Suprapubic skin (tissue), 4 donors: ENCODE measurements at places on chromosomes 1 and 21.

DNA sequence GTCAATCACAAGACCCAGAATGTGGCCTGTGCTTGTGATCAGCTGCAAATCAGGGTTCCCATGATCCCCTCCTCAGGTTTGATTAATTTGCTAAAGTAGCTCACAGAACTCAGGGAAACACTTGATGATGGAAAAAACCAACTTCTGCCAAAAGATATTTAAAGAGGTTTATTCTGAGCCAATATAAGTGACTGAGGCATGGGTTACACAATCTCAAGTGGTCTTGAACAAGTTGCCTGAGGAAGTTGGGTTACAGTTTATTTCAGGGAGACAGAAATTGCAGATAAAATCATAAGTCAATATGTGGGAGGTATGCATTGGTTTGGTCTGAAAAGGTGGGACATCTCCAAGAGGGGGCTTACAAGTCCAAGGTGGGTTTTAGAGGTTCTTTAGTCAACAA is 243.1 kb downstream of the S1PR1 start:
- no peak for DNase-seq

DNA sequence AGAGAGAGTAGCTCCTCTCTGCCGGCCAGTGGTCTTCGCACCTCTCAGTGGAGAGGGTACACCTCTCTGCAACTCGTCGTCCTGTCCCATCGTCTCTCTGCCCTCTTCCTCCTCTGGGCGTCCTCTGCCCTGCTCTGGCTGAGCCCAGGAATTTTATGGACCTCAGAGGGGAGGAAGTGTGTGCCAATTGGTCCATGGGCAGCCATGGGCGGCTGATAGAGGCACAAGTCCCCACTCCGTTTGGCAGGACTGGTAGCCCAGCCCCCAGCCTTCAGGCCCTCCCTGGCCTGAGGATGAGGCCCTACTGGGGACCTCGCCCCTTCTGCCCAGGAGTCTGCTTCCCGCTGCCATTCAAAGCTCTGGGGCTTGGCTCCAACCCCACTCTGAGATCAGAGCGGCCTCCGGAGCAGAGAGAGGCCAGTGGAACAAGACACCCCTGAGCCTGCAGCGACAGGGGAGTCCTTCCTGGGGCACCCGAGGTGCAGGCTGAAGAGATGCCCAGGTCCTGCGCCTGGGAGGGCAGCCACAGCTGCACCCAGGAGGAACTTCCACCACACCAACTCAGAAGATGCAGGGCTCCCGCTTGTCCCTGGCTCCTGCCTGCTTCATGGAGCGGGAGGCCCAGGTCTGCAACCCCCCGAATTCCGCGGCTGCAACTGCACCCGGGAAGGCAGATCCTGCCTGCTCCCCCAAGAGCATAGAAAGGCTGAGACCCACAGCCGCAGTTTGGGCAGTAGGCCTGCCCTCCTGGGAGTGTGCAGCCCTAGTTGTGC is 659.9 kb downstream of the KCNT2 start:
- no peak for DNase-seq

DNA sequence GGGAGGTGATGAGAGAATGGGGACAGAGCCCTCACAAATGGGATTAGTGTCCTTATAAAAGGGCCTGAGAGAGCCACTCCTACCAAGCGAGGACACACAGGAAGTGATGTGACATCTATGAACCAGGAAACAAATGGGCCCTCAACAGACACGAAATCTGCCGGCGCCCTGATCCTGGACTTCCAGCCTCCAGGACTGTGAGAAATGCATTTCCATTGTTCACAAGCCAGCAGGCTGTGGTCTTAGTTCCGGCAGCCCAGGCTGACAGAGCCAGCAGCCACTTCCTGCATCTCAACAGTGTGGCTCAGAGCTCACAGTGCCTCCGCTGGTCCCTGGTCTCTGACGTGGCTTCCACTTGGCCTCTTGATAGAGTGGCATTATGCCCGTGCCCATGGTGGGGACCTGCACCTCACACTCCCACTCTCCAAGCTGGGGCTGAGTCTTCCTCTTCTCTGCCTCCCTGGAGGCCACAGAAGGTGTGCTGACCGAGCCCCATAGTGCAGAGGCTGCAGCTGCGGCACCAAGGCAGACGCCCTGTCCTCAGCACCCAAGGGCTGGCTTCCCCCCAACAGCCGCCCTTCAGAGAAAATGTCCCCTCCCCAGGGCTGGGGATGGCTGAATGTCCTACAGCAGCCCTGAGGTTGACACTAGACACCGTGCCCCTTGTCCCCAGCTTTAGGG is 44.9 kb downstream of the ACOT7 start:
- DNase-seq, result no peak

DNA sequence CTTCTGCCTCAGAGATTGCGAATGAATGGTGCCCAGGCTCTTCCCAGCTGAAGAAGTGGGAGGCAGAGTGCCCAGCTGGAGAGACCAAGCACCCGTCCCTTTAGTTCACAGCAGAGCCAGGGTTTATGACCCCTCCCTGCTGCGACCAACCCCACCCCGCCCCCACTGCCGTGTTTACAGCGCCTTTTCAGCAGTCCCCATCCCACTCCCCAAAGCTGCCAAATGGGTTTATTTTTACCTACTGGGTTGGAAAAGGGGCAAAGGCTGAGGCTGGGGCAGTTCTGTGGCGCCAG is 23.6 kb downstream of the DYRK3 start:
- no peak for DNase-seq

DNA sequence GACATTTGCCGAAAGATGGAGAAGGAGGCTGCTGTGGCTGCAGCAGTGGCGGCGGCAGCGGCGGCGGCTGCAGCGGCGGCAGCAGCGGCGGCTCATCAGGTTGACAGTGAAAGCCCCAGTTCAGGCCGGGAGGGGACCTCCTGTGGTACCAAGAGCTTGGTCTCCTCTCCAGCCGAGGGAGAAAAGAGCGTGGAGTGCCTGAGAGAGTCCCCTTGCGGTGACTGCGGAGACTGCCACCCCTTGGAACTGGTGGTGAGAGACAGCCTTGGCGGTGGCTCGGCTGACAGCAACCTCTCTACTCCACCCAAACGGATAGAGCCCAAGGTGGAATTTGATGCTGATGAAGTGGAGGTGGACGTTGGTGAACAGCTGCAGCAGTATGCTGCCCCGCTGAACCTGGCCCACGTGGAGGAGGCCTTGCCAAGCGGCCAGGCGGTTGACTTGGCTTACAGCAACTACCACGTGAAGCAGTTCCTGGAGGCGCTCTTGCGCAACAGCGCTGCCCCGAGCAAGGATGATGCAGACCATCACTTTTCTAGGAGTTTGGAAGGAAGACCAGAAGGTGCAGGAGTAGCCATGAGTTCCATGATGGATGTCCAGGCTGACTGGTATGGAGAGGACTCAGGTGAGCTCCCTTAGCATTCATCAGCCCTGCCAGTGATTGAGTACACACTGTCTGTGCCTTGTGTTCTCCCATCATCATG is 6.3 kb downstream of the ZBTB8B start:
- no peak for DNase-seq

DNA sequence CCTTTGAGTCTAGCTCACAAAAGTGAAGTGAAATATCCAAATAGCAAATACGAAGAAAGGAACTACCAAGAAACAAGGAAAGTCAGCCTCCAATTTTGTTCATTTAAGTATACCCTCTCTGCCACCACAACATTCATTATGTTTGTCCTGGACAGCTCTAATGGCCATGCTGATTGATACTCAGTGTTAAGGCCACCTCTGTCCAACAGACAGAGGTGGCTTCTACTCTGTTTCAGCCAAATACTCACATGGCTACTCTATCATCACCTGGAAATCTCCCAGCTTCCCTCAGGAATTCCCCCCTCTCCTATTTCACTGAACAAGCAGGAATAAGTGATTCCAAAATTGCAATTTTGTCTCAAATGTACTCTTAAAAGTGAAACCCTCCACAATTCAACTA is 10.7 kb downstream of the APP start:
- DNase-seq, result no peak

- peak; percentile 89 for DNase-seq
Observed at GRCh38 chr1:2548068-2548589, 8.0 kb upstream of the TNFRSF14 start.

DNA sequence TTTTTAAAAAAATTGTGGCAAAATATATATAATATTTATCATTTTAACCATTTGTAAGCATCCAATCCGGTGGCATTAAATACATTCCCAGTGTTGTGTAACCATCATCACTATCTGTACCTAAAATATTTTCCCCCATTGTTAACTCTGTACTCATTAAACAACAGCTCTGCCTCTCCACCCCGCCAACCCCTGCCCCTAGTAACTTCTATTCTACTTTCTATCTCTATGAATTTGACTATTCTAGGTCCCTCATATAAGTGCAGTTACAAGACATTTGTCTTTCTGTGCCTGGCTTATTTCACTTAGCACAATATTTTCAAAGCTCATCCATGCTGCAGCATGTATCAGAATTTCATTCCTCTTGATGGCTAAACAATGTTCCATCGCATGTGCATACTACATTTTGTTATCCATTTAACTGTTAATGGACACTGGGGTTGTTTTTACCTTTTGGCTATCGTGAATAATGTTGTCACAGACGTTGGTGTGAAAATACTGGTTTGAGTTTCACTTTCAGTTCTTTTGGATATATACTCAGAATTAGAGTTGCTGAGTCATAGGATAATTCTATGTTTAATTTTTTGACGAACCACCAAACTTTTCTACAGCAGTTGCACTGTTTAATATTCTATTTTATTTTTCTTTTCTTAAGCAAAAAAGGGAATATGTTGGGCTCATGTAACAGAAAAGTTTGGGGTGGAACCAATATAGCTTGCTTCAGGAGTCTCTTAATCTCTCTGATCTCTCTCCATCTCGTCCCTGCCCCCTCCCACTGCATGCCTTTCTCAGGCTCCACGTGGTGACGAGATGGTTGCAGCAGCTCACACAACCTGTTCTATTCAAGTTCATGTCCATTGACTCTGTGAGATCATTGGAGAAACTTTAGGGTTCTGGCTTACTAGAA is 25.2 kb upstream of the RCAN1 start:
- DNase-seq, result no peak

DNA sequence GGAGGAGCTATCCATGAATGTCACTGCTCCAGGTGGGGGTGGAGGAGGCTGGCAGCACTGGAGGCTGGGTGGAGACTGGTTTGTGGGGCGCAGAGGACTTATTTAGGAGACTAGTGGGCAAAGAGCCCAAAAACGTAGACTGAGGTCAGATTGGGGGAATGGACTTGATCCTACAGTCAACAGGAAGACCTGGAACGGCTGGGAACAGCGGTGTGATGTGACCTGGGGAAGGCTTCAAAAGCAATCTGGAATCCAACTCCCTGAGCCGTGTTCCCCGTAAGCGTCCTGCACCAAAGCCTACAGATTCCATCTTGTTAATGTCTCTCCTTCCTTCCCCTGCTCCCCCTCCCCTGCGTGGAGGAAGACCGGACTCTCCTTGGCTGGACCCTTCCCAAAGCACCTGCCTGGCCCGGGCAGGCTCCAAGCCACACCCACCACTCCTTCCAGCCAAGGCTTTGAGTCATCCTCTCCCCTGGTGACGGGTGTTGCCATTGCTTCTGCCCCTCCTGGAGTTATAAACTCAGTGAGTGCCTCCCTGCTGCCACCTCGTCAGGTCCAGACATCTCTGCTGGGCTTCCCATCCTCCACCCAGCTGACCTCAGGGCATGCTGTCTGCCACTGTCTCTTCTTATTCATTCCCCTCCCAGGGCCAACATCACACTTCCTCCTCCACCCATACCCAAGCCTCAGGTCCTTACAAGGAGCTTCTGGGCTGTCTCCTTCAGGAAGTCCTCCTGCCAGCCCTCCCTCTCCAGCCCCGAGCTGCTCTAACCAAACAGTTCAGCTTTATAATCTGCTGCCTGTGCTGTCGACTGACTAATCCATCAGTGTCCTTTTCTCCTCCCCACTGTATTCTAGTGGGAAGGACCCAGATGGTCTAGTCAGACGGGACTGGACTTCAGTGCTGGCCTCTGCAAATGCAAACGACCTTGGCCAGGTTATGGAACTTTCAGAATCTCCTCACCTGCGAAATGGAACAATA is 1.6 kb upstream of the CLSTN1 start:
- no peak for DNase-seq

- no peak for DNase-seq
Observed at GRCh38 chr1:84722794-84723193, 32.5 kb upstream of the SSX2IP start.

DNA sequence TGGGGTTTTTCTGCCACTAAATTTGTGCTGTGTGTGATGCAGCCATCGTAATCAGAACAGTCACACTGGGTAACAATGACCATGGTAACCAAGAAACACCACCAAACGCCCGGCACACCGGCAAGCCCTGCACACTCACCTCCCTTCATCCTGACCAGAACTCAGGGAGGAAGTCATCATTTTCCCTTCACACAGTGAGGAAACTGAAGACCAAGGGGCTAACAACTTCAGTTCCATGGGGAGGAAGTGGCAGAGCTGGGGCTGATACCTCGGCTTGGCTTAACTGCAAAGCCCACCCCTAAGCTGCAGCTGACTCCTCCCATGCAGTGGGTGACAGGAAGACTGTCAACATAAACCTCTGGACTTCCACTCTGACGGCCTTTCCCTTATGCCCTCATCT is 69.3 kb upstream of the BCAR3 start:
- DNase-seq, result no peak
